ENCODE measurements at places on chromosomes 12 and 14.

- no peak for DNase-seq
Measured at GRCh38 chr12:96103067-96103644, 67.8 kb upstream of the LTA4H start.

- DNase-seq = no peak
Measured at GRCh38 chr12:67594888-67595287, 53.7 kb upstream of the DYRK2 start.

DNA sequence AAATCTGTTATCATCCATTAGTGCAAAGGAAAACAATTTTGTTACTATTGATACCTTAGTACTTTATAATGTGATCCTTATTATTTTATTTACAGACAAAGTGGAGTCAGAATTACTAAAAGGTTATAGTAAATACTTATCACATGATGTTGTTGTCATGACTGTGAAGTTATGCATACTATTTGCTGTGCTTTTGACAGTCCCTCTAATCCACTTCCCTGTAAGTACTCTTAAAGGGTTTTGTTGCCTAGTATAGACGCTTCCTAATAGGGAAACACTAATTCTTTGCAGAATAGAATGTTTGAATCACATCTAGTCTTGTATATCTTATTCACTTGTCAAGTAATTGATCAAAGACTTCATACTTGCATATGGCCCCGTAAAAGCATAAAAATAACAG is 69.4 kb downstream of the SLC38A6 start:
- DNase-seq = no peak

GRCh38 chr14:72588521-72588920 is 305.4 kb downstream of the DPF3 start:
- DNase-seq = no peak

- DNase-seq = no peak
Measured at GRCh38 chr12:64780531-64781279, 21.5 kb upstream of the GNS start.

DNA sequence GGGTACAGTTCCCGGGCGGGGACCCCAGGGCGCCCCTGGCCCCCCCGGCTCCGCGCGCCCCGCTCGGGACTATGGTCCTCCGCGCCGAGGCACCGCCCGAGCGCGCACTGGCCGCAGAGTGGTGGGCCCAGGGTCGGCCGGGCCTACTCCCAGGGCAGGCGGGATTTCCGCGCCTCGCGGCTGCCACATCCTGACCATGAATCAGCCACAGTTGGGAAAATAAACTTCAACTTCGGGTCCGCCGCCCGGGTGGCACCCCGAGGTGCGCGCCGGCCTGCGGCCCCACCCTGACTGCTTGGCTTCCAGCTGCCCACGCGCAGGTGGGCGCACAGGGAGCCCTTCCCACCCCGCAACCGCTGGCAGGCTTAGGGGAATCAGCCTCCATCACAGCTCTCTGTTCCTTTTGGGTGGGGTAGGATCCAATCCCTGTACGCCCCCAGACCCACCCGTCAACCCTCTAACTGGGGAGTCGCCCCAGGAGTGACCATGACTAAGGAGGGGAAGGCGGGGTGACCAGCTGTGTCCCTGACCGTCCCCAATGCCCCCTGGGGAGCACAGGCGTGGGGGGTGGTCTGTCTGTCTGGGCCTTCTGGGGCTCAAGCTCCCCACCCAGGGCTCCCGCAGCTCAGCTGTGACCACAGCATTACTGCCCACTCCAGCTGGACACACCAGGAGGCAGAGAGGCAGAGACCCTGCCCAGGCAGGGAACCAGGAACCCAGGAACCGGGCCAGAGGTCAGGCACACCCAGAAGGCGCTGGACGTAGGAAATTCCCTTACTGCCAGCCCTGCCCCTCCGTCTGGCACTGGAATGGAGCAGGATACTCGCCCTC is 678 bp downstream of the INF2 start:
- no peak for DNase-seq

DNA sequence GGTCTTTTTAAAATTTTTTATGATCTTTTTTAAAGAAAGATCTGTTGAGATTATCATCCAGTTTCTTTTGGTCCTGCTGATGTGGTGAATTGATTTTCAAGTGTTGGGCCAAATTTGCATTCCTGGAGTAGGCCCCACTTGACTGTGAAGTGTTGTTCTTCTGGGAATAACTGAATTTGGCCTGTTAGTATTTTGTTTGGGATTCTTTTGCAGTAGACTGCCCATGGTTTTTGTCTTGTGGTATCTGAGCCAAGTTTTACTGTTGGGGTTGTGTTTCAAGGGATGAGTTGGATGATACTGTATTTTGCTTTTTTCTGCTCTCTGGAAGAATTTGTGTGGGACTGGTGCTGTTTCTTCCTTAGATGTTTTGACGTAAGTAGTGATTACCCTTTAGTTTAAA is 4.0 kb upstream of the SYCP3 start:
- no peak for DNase-seq

DNA sequence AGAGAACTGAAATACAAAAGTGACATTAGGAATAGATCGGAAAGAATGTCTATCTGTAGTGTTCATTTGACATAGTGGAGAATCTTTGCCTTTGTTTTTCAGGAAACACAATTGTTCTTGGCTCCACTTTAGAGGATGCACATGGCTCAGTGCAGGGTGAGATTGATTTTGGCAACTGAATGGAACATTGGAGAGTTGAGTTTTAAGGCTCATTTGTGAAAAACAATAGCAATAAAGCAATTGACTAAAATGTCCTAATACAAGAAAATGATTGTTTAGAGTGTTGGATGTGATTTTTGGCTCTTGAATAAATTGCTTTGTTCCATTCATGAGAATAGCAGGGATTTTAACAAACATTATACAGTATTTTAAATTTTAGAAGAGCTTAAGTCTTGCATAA is 116.4 kb downstream of the SLC38A1 start:
- peak; percentile 54 for DNase-seq

DNA sequence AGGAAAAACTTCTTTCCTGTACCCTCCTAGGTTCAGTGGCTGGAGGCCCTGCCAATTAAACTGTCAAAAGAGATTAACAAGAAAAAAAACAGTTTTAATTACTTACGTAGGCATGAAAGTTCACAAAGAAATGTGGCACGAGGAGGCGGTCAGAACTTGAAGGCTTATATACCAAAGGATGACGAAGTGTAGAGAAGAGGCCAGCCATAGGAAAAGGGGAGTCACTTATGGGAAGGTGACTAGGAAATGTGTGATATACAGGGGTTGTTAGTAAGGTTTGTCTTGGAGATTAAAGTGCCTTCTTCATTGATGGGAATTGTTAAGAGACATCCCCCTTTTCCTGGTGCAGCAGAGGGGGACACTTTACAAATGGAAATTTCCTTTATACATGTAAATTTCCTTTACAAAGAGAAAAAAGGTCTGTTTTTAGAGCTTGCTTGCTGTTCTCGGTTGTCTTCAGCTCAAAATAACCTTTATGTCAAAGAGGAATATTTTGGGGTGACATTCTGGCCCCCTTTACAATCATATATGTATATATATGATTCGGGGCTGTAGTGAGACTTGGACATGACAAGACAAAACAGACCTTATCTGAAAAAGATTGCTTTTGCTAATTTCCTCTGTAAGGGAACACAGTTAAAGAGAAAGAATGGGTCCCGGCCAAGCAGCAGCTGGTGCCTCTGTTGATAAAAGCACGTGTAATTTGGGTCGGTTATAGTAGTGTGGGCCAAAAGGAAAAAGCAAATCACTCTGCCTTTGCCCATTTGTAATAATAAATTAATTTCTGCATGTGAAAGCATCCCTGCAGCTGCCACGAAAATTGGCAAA is 38.6 kb downstream of the SYNE2 start:
- DNase-seq = no peak

GRCh38 chr12:88866881-88867280 is 286.6 kb upstream of the KITLG start:
- DNase-seq = no peak

DNA sequence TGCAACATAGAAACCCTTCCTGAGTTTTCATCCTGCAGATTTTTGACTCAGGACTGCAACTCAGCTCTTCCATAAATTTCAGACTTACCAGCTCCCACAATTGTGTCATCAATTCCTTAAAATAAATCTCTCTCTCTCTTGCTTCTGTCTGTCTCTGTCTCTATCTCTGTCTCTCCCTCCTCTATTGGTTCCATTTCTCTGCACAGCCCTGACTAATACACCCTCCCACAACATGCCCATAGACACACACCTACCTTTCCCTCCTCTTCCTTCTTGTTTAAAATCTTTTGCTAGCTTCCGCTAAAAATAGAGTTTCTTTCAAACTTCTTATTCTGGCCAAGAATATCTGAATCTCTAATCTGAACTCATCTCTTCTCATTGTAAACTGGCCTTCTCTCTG is 22.9 kb upstream of the PTHLH start:
- DNase-seq = no peak

DNA sequence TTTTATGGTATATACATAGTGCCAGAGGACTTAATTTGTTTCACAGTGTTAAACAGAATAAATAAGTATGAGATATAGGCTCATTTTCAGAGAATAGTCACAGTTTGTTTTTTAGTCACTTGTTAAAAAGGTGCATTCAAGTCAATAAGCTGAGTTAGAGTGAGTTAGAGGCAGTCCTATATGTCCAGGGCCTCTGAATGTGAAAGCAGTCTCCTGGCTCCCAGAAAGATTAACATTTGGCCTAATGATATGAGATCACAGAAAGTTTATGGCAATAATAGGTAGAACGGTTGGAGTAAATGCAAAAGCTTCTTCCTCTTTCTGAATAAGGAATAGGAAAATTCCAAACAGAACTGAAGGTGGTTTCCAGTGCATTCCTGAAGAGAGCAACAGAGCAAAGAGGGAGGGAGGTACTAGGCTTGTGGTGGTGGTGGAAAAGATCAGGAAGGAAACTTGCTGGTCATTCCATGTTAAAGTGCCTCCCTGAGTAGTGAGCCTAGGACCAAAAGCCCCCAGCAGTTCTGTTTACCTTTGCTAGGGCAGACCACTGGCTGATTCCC is 54.4 kb downstream of the SLC38A4 start:
- DNase-seq = no peak

- no peak for DNase-seq
Measured at GRCh38 chr12:66753810-66754209, 74.9 kb upstream of the GRIP1 start.

- no peak for DNase-seq
Measured at GRCh38 chr12:42145552-42146215, 1.0 kb upstream of the GXYLT1 start.

DNA sequence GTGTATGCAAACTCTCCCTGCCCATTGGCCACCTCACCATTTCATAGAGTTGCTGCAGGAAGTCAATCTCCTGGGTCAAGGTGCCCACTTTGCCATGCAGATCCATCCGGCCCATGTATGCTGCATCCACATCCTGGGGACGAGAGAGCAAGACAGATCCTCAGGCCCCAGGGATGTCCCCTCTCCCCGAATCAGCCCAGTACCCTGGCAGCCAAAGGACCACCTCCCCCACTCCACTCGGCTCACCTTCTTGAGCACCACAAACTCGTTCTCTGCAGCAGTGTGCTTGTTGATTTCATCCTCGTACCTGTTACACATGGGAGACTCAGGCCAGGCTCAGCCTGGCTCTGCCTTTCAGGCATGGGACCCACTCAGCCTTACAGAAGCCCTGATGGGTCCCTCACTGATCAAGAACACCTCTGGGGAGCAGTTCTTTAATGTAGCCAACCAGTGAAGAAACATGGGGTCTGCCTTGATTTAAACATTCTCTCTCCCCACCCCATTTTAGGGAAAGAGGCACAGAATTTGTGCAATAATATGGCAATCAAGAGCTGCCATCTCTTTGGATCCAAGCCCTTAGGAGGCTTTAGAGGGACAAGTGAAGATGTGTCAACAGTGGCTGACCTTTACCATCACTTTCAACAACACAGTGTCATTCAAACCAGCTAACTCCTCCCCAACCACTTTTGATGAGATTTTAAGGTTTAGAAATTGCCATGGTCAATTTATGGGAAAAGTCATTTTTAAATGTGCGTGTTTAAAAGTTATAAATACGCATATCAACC is 3.9 kb downstream of the KRT79 start:
- DNase-seq = no peak

DNA sequence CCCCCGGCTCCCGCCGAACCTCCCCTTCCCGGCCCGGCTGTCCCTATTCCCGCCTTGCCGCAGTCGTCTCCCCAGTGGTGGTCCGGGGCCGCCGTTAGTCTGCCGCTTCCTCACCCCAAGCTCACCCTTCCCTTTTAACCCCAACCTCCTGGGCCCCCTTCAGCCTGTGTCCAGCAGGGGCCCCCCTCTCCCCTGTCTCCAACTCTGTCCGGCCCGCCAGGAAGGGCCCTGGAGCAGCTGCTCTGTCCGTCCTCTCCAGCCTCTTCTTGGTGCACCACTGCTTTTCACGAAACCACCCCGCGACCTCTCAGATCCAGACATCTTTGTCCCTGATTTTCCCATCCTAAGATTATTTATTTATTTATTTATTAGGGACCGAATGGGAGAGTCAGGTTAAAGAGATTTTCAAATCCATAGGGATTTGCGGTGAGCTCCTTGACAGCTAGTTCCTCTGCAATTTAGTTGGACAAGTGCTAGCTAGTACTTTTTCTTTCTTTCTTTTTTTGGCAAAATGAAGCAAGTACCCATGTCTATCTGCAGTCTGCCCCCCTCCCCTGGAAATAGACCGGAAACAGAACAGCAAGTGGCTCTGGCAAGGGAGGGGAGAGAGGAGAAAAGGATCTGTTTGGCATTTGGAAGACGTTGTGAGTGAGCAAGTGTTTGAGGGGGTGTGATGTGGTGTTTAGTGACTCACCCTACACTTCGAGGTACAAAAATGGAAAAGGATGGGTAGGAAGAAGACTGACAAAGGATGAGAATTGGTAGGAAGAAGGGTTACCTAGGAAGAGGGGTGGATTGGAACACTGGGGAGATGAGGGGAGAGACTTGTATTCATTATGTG is 632 bp downstream of the UBR7 start:
- peak; percentile 71 for DNase-seq

GRCh38 chr14:36510078-36510799 is 9.8 kb downstream of the NKX2-1 start:
- DNase-seq = no peak

- DNase-seq = no peak
Measured at GRCh38 chr12:102484017-102484416, 3.7 kb upstream of the IGF1 start.

GRCh38 chr12:121568971-121569751 is 11.7 kb downstream of the KDM2B start:
- DNase-seq = no peak

GRCh38 chr12:28191051-28192048 is 1.1 kb downstream of the CCDC91 start:
- DNase-seq = no peak

- no peak for DNase-seq
Measured at GRCh38 chr14:25908277-25909044, 689.4 kb downstream of the NOVA1 start.

GRCh38 chr12:130826151-130826801 is 12.8 kb downstream of the STX2 start:
- DNase-seq = peak; percentile 12

DNA sequence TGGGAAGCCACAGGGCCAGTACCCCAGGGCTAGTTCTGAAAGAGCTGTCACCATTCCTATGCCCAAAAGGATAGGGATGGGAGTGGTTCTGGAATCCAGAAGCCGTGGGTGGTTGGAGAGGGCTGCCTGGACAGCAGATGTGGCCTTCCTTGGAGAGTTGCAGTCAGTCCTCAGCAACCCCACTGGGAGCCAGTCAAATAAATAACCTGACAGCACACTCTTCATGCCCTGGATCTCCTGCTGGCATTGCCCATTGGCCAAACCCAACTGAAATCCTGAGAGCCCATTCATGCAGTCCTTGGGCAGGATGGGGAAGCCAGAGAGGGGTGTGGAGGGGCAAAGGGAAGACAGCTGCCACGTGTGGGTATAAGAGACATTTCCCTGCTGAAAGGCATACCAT is 128.2 kb downstream of the PTPN11 start:
- no peak for DNase-seq

- DNase-seq = no peak
Measured at GRCh38 chr12:15592934-15593333, 196.3 kb downstream of the EPS8 start.
